ENCODE measurements at places on chromosomes 12 and 14. TPM values are rescaled to one million over a fixed set of nuclear protein-coding genes. Genes with fewer than 3 reads are reported as not detected.

- no peak overlapping the region for H3K27ac ChIP-seq
- DNase-seq: no peak
- H3K4me1 ChIP-seq: no peaks in the 10 kb centered on the region
- H3K4me3 ChIP-seq: no peak overlapping the region
- no peaks in the 10 kb centered on the region for H3K36me3 ChIP-seq
- peaks cover 6% of the 10 kb centered on the region for H3K27me3 ChIP-seq
Observed at GRCh38 chr12:117231750-117232149, 41.5 kb upstream of the FBXO21 start.

The PTGR2 gene
- 3.6 TPM for total RNA-seq

The CLMN gene
- 3.7 TPM for total RNA-seq

DNA sequence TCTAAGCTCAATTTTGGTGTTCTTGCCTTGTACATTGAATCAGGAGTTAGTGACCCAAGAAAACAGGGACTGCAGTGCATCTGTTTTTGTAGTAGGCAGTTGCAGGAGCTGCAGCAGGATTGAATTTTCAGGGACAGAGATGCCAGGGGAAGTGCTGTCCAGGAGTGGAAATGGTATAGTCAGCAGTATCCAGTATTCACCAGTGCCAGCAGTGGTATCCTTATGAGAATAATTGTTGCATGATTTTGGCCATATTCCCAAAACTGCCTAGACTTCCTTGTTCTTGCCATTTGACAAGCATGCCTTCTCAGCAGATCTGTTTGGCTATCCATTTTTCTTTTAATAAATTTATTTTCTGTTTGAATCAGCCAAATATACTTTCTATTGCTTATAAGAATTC, 18.6 kb upstream of the ABCD2 start:
- H3K4me3 ChIP-seq: no peak overlapping the region
- H3K4me1 ChIP-seq: no peaks in the 10 kb centered on the region
- H3K27me3 ChIP-seq: no peaks in the 10 kb centered on the region
- H3K27ac ChIP-seq: no peak overlapping the region
- no peak for DNase-seq
- H3K36me3 ChIP-seq: peaks cover 16% of the 10 kb centered on the region

The BDKRB2 gene
- not detected for total RNA-seq

The CAND1 gene
- 152 TPM for total RNA-seq

DNA sequence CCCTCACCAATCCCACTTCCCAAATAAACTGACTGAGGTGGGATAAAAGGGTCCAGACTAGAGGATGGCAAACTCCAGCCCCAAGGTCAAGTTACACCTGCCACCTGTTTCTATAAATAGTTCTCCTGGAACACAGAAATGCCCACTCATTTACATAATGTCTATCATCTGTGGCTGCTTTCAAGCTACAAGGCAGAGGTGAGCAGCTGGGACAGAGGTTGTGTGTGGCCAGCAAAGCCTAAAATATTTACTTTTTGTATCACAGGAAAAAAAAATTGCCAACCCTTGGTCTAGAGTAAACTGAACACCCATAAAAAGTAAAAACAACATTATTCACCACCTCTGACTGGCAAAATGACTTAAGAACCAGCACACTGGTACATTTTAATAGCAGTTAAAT, 269.4 kb downstream of the RGS6 start:
- H3K4me1 ChIP-seq: no peaks in the 10 kb centered on the region
- H3K27ac ChIP-seq: no peak overlapping the region
- no peak overlapping the region for H3K4me3 ChIP-seq
- H3K36me3 ChIP-seq: no peaks in the 10 kb centered on the region

DNA sequence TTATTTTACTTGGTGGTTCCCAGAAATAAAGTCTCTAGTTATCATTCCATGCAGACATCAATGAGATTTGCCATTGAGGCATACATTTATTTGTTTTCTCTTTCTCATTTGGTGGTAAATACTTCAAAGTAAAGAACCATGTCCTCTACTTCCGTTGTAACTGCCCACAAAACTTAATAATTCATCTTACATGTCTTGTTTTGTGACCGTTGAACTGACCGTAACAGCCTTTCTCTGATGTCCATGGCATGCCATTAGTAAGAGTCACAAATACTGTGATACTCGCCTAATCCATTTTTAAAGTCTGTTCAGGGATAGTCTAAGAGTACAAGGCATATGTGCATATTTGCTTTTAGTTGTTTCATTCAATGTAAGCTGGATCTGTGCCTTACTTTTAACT, 145.3 kb downstream of the ETV6 start:
- no peak overlapping the region for H3K27ac ChIP-seq
- no peak overlapping the region for H3K4me3 ChIP-seq
- no peaks in the 10 kb centered on the region for H3K27me3 ChIP-seq
- peaks cover 26% of the 10 kb centered on the region for H3K36me3 ChIP-seq
- no peak for DNase-seq

The WSCD2 gene
- total RNA-seq: not detected

The GZMH gene
- total RNA-seq: 4.9 TPM

GRCh38 chr12:93683410-93683809, 6.2 kb downstream of the CRADD start:
- no peaks in the 10 kb centered on the region for H3K27me3 ChIP-seq
- H3K4me1 ChIP-seq: peaks cover 23% of the 10 kb centered on the region
- H3K4me3 ChIP-seq: no peak overlapping the region
- peaks cover 18% of the 10 kb centered on the region for H3K36me3 ChIP-seq
- DNase-seq: no peak

The DAAM1 gene
- 20.4 TPM for total RNA-seq

GRCh38 chr14:90797451-90797850, 18.8 kb downstream of the TTC7B start:
- H3K27ac ChIP-seq: no peak overlapping the region
- H3K4me1 ChIP-seq: peaks cover 13% of the 10 kb centered on the region
- H3K36me3 ChIP-seq: peaks cover 3% of the 10 kb centered on the region
- H3K4me3 ChIP-seq: no peak overlapping the region
- no peaks in the 10 kb centered on the region for H3K27me3 ChIP-seq
- no peak for DNase-seq

The TMPRSS12 gene
- total RNA-seq: not detected

The MDGA2 gene
- not detected for total RNA-seq

The MMP19 gene
- 1.7 TPM for total RNA-seq

DNA sequence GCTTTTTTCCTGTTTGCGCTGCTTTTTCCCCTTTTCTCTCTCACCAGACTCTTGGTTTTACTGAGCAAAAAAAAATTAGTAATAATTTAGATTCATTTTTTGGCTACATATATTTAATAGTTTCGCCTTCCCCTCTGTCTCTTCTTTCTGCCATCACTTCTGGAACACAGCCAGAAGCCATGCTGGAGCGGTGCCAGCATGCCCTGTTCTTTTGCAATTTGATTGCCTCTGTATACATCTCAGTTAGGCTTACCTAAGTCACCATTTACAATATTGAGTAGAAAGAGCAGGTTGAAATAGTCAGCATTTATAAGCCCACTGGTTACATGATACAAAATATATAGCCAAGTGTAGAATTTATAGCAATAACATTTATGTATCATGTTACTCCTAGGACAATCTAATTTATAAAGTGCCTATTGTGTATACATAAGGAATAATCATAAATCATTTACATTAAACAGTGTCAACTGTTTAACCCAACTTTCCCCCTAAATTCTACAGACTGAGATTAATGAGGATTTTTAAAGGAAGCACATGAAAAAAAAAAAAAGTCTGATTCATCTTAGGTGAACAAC, 413.8 kb upstream of the SOX5 start:
- H3K4me3 ChIP-seq: no peak overlapping the region
- DNase-seq: no peak
- H3K27ac ChIP-seq: no peak overlapping the region
- H3K27me3 ChIP-seq: no peaks in the 10 kb centered on the region

The SIX4 gene
- 0.17 TPM for total RNA-seq

GRCh38 chr12:14395074-14395778, 29.7 kb downstream of the ATF7IP start:
- peaks cover 43% of the 10 kb centered on the region for H3K36me3 ChIP-seq
- no peak for DNase-seq
- H3K27me3 ChIP-seq: no peaks in the 10 kb centered on the region
- H3K4me1 ChIP-seq: peaks cover 63% of the 10 kb centered on the region
- peak overlapping the region; percentile 83 for H3K4me3 ChIP-seq

DNA sequence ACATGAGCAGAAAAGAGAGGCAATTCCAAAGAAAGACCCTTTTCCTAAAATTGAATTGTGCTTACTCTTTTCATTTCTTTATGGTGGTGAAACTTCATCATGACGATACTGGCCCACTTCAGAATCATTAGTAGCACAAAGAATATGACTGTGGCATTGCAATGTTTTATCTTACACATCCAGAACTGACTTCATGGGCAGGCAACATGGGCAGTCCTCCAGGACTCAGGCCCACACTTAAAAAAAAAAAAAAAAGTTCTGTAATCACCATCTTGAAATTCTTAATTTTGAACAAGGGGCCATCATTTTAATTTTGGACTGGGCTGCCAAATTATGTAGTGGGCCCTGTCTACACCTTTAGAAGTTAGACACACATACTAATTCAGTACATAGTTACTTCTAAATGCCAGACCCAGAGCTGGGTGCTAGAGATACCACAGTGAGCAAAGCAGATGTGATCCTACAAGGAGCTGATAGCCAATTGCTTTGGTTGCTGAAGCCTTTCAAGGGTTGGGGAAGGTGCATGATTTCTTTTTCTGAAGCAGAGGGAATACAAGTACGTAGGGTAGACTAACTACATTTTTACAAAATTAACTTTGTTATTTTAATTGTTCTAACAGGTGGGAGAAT, 35.2 kb downstream of the HELB start:
- H3K27ac ChIP-seq: no peak overlapping the region
- peaks cover 55% of the 10 kb centered on the region for H3K36me3 ChIP-seq
- DNase-seq: no peak

DNA sequence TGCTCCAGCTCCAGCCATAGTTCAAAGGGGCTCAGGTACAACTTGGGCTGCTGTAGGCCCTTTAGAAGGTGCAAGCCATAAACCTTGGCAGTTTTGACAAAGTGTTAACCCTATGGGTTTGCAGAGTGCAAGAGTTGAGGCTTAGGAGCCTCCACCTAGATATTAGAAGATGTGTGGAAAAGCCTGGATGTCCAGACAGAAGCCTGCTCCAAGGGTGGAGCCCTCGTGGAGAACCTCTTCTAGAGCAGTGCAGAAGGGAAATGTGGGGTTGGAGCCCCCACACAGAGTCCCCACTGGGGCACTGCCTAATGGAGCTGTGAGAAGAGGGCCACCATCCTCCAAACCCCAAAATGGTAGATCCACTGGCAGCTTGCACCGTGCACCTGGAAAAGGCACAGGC, 45.1 kb downstream of the RPS29 start:
- DNase-seq: no peak
- no peaks in the 10 kb centered on the region for H3K36me3 ChIP-seq
- no peak overlapping the region for H3K27ac ChIP-seq
- H3K27me3 ChIP-seq: peaks cover 5% of the 10 kb centered on the region
- no peak overlapping the region for H3K4me3 ChIP-seq

DNA sequence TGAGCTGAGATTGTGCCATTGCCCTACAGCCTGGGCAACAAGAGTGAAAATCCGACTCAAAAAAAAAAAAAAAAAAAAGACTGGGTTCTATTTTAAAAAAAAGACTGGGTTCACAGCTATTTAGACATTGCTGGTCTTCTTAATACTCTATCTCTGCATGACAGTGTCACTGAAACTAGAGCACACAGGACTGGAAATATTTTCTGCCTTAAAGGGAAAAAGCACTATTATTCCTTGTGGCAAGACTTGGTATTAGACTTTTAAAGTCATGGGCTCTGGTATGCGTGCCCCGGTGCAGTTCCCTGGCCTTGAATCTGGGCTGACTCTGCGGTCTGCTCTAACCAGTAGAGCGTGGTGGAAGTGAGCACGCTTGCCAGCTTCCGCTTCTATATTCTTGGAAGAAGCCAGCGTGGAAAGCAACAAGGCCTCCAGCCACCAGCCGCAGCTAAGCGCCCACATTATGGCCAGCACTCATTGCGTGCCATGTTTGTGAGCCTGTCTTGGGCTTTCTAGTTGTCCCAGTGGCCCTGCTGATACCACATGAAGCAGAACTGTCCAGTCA, 31.3 kb downstream of the PRKAB1 start:
- no peak for DNase-seq
- H3K4me1 ChIP-seq: no peaks in the 10 kb centered on the region
- H3K27ac ChIP-seq: no peak overlapping the region
- no peak overlapping the region for H3K4me3 ChIP-seq
- peaks cover 20% of the 10 kb centered on the region for H3K36me3 ChIP-seq
- no peaks in the 10 kb centered on the region for H3K27me3 ChIP-seq

DNA sequence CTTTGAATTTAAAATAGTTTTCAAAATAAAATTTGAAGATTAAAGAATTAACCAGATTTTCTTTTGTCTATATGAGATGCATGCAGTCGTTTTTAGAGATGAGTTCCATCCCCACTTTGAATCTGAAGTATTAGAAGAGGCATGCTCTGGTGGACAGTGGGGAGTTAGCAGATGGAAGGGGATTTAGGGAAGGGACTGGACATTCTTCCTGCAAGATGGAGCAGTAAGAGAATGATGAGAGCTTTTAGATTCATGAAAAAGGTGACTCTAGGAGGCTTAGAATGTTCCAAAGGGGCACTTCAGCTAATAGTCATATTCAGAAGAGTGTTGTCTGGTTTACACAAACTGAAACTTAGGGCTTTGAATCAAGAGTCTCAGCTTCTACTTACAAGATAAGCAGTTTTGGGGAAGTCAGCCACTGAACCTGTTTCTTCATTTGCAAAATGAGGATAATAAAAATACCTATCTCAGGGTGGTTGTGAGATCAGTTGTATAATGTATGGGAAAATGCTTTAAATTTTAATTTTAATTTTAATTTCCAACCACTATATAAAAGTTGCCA, 3.7 kb downstream of the ZBTB1 start:
- peaks cover 16% of the 10 kb centered on the region for H3K36me3 ChIP-seq
- no peaks in the 10 kb centered on the region for H3K27me3 ChIP-seq
- peak overlapping the region; percentile 61 for H3K27ac ChIP-seq
- peaks cover 46% of the 10 kb centered on the region for H3K4me1 ChIP-seq
- no peak for DNase-seq
- peak overlapping the region; percentile 91 for H3K4me3 ChIP-seq

The BLOC1S1 gene
- 116 TPM for total RNA-seq

The PAX9 gene
- not detected for total RNA-seq

The A2ML1 gene
- not detected for total RNA-seq

The HOXC13 gene
- total RNA-seq: not detected

The ARHGAP5 gene
- 49.4 TPM for total RNA-seq

GRCh38 chr12:65908147-65908546, 83.9 kb downstream of the HMGA2 start:
- no peak overlapping the region for H3K27ac ChIP-seq
- no peak for DNase-seq
- no peaks in the 10 kb centered on the region for H3K4me1 ChIP-seq
- no peaks in the 10 kb centered on the region for H3K36me3 ChIP-seq

DNA sequence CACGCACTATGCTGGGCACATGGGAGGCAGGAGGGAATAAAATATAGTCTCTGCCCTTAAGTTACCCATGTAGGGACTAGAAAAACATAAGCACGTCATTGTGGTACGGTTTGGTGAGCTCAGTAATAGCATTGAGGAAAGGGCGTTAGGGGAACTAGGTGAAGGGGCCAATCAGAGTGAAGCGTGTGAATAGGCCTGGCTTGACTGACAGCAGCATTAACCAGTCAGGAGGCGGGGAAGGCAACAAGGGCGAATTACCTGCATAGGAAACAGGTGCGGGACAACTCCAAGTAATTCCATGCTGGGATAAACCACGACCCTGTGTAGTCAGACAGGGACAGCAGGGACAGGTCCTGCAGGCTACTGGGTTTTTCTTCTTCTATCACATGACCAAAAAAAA, 107.7 kb downstream of the UNC79 start:
- no peak overlapping the region for H3K4me3 ChIP-seq
- H3K36me3 ChIP-seq: no peaks in the 10 kb centered on the region
- DNase-seq: no peak
- H3K27me3 ChIP-seq: peaks cover 16% of the 10 kb centered on the region

The DUSP6 gene
- total RNA-seq: 77.5 TPM

GRCh38 chr12:29492891-29493290, 4.6 kb downstream of the OVCH1 start:
- no peaks in the 10 kb centered on the region for H3K4me1 ChIP-seq
- H3K4me3 ChIP-seq: no peak overlapping the region
- H3K27ac ChIP-seq: no peak overlapping the region
- H3K36me3 ChIP-seq: no peaks in the 10 kb centered on the region
